ENCODE measurements at places on chromosomes 13 and 19.

DNA sequence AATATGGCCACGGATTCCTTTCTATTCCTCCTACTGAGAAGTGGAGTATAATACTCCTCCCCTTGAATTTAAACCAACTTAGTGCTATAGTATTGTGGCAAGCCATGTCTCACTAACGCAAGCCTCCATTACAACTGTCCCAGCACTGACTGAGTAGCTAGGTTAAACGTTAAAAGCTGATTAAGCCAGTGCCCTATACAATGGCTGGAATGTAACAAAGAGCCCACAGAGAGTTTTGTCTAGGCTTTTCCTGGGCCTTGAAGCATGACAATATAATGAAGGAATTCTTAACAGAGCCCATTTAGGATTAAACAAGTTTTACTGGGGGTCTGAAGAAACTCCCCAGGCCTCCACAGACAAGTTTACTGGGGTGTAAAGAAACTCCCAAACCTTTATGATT lies 254.5 kb upstream of the DACH1 start:
- no peak for DNase-seq

DNA sequence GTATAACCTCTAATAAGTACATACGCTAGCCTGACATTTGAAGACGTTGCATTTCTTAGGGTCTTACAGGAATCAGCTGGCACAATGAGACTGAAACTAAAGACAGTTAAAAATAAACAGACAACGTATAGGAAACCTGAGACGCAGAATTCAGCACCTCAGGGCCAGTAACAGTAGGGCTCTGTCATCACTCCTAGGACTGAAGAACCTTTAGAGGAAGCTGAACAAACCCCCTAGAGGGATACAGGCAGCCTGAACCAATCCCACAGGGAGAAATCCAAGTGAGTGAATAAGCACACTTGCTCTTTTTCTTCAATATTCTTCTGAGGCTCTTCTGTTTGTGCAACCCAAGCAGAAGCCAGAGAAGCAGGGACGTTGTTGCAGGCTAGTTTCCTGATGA lies 53.9 kb upstream of the KLHL1 start:
- no peak for DNase-seq

- no peak for DNase-seq
Measured at GRCh38 chr13:30920162-30920909, 12.1 kb upstream of the TEX26 start.

DNA sequence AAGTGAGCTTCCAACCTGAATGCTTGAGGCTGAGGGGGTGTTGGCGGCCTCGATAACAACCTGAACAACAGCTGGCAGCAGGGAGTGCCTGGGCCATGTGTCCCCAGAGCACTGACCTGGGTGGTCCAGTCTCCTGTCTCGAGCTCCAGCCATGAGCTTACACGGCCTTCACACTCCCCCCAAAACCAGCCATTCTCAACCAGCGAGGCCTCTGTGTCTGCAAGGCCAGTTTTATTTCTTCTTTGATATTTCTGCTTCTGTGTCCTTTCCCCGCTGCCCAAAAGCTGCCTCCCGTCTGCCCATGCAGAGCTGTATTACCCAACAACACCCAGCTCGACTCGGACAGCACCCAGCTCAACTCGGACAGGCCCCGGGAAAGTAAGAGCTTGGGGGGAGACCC lies 32.5 kb upstream of the TFDP1 start:
- no peak for DNase-seq

- no peak for DNase-seq
Measured at GRCh38 chr13:48586591-48587103, 53.8 kb upstream of the RCBTB2 start.

DNA sequence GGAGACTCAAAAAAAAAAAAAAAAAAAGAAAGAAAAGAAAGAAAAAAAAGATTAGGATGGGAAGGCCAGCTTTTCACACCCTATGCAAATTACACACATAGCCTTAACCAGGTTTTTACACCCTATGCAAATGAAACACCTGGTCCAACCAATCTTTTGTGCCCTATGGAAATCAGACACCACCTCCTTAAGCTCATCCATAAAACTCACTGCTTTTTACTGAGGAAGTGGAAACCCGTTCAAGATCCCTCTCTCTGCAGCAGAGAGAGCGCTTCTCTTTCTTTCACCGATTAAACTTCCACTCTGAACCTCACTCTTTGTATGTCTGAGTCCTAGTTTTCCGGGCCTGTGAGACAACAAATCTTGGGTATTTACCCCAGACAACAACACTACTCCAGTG lies 25.3 kb upstream of the HOMER3 start:
- no peak for DNase-seq

DNA sequence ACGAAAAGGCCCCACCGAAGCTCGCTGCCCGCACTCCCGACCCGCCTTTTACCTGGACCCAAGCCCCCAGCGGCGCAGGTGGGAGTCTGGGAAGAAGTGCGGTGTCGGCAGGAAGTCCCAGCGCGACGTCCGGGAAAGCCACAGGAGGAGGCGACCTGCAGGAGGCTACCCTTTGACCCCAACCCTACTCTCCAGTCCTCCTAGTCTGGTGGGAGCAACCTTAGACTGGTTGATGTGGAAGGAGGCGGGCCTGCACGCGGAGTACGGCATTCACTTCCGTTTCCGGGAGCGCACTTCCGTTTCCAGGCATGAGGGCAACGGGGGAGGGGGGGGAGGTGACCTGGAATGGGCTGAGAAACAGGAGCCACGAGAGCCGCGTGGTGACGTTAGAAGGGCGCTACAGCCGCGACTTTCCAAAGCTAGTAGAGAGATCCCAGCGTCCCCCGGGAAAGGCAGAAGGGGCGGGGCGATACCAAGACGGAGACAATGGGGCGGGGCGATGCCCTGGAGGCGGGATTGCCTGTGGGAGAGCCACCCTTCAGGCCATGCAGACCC lies 28.5 kb downstream of the ZNF266 start:
- DNase-seq, result no peak

- DNase-seq, result no peak
Measured at GRCh38 chr19:5547881-5548280, 19.9 kb downstream of the TINCR start.

DNA sequence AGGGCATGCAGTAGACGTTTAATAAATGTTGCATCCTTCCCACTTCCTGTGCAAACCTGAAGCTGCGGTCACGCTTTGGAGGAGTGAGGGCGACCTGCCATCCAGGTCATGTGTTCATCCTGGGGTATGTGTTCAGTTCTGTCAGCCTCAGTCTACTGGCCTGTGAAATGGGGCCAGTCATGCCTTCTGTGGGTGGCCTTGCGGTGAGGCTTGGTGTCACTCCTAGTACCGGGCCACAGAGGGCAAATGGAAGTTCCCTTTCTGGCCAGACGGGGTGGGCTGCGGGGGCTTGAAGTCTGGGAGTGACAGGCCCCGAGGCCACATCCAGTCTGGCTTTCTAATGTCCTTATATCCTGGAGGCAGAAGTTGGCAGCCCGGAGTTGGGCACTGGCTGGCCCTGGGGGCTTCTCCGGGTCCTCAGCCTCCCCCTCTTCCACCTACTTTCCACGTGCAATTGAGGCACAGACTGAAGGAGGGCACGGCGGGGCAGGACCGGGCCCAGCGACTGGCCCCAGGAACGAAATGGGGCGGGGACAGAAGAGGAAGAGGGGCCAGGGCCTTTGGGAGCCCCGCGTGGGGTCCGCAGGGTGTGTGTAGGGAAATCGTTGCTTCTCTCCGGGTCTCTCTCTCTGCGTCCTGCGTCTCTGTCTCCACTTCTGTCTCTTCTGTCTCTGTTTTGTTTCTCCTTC lies 11.1 kb downstream of the PDE4A start:
- no peak for DNase-seq

DNA sequence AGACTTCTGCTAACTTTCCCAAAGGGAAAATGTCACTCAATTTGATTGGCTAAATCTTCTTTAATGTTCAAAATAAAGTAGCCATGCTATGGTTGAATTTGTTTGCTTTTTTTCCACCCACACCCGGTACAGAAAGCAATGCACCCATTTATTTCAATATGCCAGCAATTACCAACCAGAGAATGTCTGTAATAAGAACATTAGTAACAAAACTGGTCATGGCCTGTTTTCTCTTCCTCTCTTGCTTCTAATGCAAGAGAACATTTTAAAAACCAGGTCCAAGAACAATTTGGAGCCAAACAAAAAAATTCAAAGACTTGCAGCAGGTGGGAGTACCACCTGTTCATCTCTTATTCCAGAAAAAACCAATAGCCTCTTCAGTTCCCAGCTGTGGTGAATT lies 1108.8 kb upstream of the PCDH20 start:
- DNase-seq, result no peak

GRCh38 chr13:105732806-105733529 lies 802.5 kb downstream of the EFNB2 start:
- DNase-seq, result no peak

- no peak for DNase-seq
Measured at GRCh38 chr19:47545061-47545948, 27.6 kb downstream of the ZNF541 start.

DNA sequence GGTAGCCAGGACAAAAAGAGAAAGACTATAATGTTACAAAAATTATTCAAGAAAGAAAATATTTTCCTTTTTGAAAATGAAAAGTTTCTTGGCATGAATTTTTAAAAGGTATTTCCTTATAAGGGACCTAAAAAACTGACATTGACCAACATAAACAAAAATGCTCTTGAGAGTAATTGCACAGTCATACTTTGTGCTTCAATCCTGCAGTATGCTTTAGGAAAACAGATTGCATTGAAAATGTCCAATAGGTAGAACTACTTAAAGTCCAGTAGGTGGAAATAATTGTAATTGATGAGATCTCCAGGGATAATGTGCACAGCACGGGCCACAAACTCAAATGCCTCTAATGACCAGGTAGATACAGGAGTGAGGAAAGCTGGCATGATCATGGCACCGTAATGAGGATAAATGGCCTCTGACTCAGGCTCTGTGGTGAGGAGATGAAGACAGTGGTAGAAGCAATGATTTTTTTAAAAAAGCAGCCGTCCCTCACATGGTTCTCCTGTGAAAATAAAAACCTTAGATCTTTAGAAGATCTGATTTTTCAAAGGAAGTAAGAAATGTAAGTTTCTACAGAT lies 278.0 kb downstream of the ITGBL1 start:
- peak; percentile 94 for DNase-seq

DNA sequence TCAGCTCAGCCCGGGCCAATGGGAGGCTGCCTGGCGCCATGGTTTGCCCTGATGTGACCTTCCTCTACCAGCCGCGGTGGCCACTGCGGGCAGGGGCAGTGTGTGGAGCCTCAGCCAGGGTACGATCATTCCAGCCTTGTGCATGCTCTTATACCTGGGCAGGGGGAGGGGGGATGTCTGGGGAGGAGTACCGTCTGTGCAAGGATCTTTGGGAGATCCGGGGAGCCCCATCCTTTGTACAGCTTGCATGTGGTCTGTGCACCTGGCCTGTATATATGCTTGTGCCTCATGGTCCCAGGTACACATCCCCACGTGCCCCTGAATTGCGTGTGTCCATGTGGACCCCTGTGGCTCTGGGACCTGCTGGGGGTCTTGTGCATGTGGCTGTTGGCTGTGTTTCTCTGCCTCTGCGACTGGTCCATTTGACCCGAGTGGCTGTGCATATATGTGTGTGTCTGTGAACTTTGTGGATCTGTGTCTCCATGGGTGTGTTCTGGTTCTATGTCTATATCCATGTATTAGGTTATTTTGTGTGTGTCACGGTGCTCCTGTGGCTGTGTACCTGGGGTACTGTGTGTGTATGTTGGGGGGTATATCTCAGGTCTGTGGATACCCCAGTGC lies 12.8 kb upstream of the NANOS3 start:
- no peak for DNase-seq

- DNase-seq, result no peak
Measured at GRCh38 chr19:56633021-56633420, 9.9 kb upstream of the SMIM17 start.

DNA sequence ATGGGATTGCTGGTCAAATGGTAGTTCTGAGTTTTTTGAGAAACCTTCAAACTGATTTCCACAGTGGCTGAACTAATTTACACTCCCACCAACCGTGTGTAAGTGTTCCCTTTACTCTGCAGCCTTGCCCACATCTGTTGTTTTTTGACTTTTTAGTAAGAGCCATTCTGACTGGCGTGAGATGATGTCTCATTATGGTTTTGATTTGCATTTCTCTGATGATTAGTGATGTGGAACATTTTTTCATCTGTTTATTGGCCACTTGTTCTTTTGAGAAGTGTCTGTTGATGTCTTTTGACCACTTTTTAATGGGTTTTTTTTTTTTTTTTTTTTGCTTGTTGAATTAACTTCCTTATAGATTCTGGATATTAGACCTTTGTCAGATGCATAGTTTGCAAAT lies 4.3 kb downstream of the CAB39L start:
- no peak for DNase-seq

GRCh38 chr13:26050568-26051230 lies 1.1 kb downstream of the SHISA2 start:
- DNase-seq, result no peak

Data from NCI-H1417 treated with DMSO at 0.1 percent for 48 hours (cell line).